Activated T-cell treated with anti-CD3 and anti-CD28 coated beads, Interleukin-2, amount 50 U/mL, for 72 hours (primary cell): ENCODE measurements at places on chromosomes 3 and 15. TPM values are rescaled to one million over a fixed set of nuclear protein-coding genes. Genes with fewer than 3 reads are reported as not detected.

DNA sequence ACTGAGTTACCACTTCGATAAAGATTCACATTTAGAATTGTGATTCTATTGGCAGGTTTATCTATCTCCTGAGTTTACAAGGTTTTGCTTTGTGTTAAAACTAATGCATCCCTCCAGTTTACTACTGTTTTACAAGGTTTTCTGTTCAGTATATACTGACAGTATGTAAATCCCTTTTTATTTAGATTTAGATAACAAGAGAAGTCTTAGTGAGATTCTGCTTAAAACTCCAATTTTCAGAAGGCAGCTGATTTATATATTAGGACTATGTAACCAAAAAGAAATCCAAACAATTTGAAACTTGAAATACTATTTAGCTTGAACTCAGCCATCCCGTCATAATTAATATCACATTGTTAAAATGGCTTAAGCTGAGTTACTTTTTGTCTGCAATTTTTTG lies 619.2 kb downstream of the NAALADL2 start:
- DNase-seq: no peak

The GP5 gene
- total RNA-seq: 1.6 TPM

DNA sequence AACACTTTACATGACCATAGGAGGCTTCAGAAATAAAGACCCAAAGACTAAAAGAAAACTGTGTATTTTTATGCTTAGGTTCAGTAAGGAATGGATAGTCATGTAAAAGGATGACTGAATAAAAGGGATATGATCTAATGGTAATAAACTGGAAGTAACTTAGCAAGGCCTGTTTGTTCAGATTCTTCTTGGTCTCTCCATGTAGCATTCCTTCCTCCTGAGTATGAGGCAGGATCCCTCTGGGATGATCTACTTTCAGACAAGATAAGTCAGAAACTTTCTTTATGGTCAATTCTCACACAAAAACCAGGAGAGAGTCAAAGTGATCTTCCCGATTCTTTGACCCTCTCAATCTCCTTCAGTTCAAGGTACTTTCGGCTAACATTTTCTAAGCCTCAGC lies 340.8 kb upstream of the DCBLD2 start:
- no peak for DNase-seq

The DBR1 gene
- total RNA-seq: 22.0 TPM

The LMAN1L gene
- 0.72 TPM for total RNA-seq

GRCh38 chr15:80026754-80027153 lies 32.7 kb upstream of the ZFAND6 start:
- no peak for DNase-seq

GRCh38 chr3:10229576-10229975 lies 18.7 kb upstream of the TATDN2 start:
- no peak for DNase-seq

- no peak for DNase-seq
Measured at GRCh38 chr3:177104299-177104992, 92.8 kb downstream of the TBL1XR1 start.

DNA sequence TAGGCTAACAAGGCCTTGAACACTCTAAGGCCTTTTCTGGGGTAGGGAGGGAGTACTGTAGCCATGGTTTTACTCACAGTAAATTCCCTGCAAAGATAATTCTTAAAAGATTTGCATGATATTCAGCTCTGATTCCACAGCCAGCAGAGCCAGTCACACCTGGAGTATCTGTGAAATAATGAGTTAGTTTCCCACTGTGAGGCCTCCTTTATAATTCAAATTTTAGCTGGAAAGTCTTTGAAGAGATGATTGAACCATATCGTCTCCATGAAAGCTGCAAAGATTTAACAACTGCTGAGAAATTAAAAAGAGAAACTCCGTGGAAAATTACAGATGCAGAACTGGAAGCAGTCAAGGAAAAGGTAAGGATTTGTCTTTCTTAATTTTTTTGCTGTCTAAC lies 32.3 kb upstream of the DUT start:
- no peak for DNase-seq

The STARD9 gene
- 5.1 TPM for total RNA-seq

DNA sequence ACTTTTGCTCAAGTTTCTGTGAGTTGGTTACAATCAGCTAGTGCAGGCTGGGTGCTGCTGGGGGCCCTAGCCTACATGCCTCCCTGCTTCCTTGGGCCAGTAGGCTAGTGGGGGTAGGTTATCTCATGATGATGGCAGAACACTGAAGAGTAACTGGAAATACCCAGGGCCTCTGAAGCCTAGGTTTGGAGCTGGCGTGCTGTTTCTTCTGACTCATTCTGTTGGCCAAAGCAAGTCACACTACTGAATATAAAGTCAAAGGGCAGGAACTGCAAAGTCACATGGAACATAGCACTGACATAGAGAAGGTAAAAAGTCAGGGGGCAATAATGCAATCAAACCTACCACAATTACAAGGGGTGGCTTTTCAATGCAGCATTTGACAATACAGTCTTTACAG lies 34.5 kb downstream of the RASGRP1 start:
- DNase-seq: peak; percentile 60

- no peak for DNase-seq
Measured at GRCh38 chr15:72965671-72966070, 86.6 kb upstream of the NEO1 start.

- DNase-seq: peak; percentile 15
Measured at GRCh38 chr15:67967871-67968431, 86.2 kb upstream of the PIAS1 start.

- DNase-seq: no peak
Measured at GRCh38 chr3:122353893-122354401, 28.9 kb downstream of the CSTA start.

DNA sequence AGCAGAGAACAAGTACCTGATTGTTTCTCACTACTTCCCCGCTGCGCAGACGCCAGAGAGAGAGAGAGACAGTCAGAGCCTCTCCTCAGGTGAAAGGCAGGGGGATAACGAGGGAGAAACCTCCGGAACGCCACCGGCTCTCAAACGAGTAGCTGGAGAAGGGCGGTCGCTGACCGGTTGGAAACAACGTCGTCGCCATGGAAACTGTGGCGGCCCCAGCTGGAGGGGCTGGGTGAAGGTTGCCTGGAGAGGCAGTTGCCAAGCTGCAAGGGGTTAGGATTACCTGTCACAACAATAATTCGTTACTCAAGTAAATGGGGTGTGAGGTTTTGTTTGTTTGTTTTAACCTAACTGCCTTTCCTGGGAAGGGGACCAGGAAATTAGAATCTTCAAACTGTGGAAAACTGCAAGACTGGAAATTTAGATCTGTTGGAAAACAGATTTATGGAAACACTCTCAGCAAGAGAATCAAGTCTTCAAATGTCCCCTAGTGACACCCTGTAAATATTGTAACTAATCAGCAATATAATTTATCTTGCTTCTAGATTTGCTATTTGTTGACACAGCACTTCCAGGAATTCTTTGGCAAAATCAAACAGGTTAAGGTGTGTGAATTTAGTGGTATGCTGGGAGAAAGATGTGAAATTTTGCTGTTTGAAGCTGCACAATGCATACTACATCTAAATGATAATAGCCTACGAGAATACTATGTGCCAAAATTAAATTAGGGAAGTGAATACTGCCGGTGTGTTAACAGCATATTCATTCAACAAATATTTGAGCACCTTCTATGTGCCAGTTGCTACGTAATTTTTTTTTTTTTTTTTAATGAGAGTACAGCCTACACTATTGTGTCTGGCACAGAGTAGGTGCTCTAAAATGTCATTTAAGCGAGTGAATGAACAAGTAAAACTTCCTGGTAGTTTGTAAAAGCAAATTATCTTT lies at the start of gene DNAH12:
Gene DNAH12, minus strand, starts transcription at position 164 of the 945 bp plus-strand sequence. CDS start 1,474 bp downstream, outside the sequence.
- DNase-seq: no peak

The SH3GL3 gene
- total RNA-seq: not detected

GRCh38 chr3:172808969-172809546 lies 58.5 kb downstream of the ECT2 start:
- no peak for DNase-seq

The FBLN2 gene
- total RNA-seq: 1.1 TPM

The P2RY12 gene
- total RNA-seq: not detected

GRCh38 chr3:184567946-184568559 lies 6.5 kb downstream of the EPHB3 start:
- no peak for DNase-seq

DNA sequence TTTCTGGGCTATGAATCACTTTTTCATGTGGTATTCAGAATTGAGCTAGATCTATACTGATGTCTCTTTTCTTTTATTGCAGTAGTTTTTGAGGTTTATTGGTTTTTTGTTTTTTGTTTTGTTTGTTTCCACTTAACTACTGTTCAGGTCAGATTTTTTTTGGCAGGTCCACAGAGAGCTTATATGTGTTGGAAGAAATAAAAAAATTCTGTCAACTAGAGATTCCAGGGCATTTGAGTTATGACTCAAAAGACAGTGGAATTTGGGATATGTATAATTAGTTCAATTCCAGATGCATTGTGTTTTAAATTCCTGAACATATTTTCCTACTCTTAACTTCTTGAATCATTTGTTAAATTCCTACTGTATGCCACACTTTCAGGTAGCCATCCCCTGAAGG lies 727.2 kb downstream of the SI start:
- DNase-seq: no peak
